ENCODE measurements at places on chromosomes 2 and 18.

- DNase-seq = peak; percentile 20
Measured at GRCh38 chr2:236684504-236685256, 115.1 kb downstream of the ACKR3 start.

GRCh38 chr2:56084111-56084901, 99.5 kb upstream of the CCDC85A start:
- DNase-seq = no peak

DNA sequence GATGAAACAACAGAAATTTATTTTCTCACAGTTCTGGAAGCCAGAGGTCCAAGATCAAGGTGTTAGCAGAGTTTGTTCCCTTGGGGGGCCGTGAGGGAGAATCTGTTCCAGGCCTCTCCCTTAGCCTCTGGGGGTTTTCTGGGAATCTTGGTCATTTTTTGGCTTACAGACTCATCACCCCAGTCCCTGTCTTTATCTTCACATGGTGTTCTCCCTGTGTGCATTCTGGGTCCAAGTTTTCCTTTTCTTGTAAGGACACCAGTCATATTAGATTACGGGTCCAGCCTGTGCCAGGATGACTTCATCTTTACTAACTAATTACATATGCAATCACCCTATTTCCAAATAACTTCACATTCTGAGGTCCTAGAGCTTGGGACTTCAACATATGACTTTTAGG, 292.5 kb upstream of the TRIB2 start:
- no peak for DNase-seq

DNA sequence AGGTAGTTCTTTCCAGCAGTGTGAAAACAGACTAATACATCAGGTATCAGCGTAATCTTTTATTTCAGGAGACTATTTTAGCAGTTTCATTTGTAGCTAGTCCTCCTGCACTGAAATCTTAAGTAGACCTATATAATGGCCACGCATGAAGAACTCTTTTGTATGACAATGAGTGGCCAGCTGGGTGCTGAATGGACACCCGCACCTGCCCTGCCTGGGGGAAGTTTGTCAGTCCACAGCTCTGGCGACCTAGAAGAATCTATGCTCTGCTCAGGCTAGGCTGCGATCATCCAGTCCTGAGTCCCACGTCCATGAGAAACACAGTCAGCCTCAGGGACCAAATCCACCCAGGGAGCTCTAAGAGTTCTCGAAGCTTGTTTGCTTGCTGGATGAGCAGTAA, 709.2 kb upstream of the ID2 start:
- DNase-seq = no peak

GRCh38 chr2:205629091-205629776, 53.1 kb upstream of the NRP2 start:
- no peak for DNase-seq

DNA sequence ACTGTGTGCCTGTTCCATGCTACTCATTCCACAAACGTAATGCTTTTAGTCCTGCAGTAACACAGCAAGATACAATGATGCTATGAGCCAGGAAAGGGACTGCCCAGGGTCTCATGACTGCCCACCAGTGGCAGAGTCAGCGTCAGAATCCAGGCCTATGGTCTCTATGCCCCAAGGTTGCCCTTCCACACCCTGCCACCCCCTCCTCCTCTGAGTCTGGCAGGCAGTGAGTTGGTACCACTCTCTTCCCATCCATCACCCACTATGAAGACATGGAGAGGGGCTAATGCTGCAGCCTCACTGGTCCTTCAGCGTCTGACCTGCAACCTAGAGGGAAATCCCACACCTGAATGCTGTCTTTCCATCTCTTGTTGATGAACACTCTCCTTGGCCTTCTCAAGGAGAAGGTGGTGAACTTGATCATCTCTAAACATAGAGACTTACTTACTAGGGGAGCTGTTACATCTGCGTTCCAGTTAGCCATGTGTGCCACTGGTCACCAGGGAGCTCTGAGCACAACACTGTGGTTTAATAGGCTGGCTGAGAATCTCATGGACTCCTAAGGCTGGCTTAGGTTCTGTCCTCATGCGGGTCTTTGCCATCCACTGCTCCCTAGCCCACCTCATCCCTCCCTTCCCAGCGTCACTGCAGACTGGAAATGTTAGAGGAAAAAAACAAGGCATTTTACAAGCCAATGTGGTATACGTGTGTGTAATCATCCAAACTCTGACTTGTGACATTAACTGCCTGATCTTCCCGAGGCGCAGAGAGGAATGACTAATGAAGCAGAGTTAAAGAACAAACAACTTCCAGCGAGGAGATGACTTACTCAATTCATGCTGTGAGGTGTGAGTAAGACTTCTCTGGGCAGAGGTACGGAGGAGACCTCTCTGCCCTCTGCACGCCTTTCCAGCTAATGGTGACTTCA, 28.8 kb downstream of the STEAP3 start:
- DNase-seq = peak; percentile 15

DNA sequence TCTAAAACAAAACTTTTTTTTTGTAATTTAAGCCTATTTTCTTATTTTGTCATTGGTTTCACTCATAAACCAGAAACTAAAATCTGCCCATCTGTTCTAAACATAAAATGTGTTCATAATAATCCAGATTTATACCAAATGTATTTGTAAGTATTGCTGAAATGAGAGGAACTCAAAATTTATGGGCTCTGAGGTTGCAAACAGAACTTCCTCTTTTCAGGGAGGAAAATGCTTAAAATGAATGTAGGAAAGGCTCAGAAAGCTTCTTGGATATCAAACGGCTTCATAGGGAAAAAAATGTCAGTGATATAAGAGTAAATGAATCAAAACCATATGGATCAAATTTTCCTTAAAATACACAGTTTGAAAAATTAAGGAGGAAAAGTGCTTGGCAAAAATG, 83.9 kb downstream of the PAX3 start:
- DNase-seq = no peak

- DNase-seq = no peak
Measured at GRCh38 chr2:196440413-196440812, 199.1 kb upstream of the CCDC150 start.

DNA sequence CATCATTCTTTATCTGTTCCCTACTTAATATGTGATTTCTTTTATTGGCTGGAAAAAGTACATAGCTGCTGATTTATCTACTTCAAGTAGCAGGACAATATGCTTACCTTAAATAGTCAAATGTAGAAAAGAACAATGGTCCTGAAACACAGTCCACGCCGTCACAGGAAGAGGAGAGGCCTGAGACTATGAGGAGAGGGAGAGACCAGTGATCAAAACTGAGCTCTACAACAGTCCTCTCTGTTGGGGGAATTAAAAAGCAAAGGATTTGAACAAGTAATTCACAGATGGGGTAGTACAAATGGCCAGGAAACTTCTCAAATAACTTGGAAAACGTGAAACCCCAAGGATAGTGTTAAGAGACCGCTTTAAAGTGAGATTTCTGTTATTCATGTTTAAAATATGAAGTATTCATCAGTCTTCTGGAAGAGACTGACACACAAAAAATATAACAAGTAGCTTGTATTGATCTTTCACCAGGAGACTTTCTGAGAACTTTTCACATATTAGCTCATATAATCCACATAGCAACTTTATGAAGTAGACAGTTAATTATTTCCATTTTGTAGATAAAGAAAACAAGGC, 20.2 kb downstream of the SCYGR8 start:
- no peak for DNase-seq

DNA sequence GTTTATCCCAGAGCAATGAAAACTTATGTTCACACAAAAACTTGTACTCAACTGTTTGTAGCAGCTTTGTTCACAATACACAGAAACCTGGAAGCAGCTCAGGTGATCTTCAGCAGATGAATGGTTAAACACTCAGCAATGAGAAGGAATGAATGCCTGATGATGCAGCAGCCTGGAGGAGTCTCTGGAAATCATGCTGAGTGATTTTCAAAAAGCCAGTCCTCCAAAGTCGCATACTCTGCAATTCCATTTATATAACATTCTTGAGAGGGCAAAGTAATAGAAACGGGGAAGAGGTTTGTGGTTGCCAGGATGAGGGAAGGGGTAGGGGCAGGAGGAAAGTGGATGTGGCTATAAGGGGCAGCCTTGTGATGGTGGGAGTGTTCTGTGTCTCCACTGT, 108.1 kb downstream of the CTIF start:
- DNase-seq = no peak

GRCh38 chr2:189681903-189682302, 7.4 kb downstream of the ANKAR start:
- no peak for DNase-seq

DNA sequence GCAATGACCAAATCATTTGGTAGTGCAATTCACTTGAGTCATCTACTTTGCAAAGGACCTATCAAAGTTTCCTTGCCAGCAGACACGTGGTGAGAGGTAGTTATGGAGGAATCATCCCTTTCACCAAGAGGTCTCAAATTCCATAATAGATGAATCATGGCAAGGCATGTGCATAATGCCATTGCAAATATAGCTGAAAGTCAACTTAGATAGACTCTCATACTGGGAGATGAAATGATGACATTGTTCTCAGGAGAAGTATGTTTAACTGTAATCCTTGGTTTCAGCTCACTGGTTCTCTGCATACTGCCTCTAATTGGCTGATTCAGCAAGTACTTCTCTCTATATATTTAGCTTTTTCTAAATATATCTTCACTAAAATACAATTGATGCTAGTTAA, 57.2 kb downstream of the CALCRL start:
- no peak for DNase-seq

DNA sequence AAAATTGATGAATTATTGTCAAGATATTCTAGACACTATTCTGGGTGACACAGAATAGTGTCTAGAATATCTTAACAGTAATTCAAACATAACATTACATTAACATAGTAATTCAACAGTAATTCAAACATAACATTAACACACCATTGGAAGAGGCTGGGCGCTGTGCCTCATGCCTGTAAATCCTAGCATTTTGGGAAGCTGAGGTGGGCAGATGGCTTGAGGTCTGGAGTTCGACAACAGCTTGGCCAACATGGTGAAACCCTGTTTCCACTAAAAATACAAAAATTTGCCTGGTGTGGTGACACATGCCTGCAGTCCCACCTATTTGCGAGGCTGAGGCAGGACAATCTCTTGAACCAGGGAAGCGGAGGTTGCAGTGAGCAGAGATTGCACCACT, 195.8 kb downstream of the ZRANB3 start:
- DNase-seq = no peak
